ENCODE measurements at places on chromosomes 12 and 14. TPM values are rescaled to one million over a fixed set of nuclear protein-coding genes. Genes with fewer than 3 reads are reported as not detected.
A peak's percentile ranks its signal among the peaks of the same experiment; 100 is the strongest.

GRCh38 chr14:31987721-31988120 is 89.4 kb upstream of the ARHGAP5 start:
- no peaks in the 10 kb centered on the region for H3K36me3 ChIP-seq
- no peak overlapping the region for H3K4me3 ChIP-seq
- H3K27me3 ChIP-seq: no peaks in the 10 kb centered on the region
- DNase-seq: no peak
- no peak overlapping the region for H3K27ac ChIP-seq

MLXIP gene
- total RNA-seq: 129 TPM

- no peak for DNase-seq
- H3K4me1 ChIP-seq: no peaks in the 10 kb centered on the region
- no peak overlapping the region for H3K4me3 ChIP-seq
- H3K27me3 ChIP-seq: no peaks in the 10 kb centered on the region
- H3K36me3 ChIP-seq: no peaks in the 10 kb centered on the region
These were observed 250.5 kb downstream of the MED13L start for GRCh38 chr12:116026768-116027550.

GRCh38 chr14:74661726-74662450 is 49.9 kb upstream of the LTBP2 start:
- H3K4me1 ChIP-seq: no peaks in the 10 kb centered on the region
- DNase-seq: no peak
- no peak overlapping the region for H3K27ac ChIP-seq

- DNase-seq: peak; percentile 59
- no peaks in the 10 kb centered on the region for H3K4me1 ChIP-seq
- no peak overlapping the region for H3K4me3 ChIP-seq
- H3K27ac ChIP-seq: no peak overlapping the region
- no peaks in the 10 kb centered on the region for H3K27me3 ChIP-seq
These were observed 86.3 kb downstream of the VWF start for GRCh38 chr12:6038160-6038559.

DNA sequence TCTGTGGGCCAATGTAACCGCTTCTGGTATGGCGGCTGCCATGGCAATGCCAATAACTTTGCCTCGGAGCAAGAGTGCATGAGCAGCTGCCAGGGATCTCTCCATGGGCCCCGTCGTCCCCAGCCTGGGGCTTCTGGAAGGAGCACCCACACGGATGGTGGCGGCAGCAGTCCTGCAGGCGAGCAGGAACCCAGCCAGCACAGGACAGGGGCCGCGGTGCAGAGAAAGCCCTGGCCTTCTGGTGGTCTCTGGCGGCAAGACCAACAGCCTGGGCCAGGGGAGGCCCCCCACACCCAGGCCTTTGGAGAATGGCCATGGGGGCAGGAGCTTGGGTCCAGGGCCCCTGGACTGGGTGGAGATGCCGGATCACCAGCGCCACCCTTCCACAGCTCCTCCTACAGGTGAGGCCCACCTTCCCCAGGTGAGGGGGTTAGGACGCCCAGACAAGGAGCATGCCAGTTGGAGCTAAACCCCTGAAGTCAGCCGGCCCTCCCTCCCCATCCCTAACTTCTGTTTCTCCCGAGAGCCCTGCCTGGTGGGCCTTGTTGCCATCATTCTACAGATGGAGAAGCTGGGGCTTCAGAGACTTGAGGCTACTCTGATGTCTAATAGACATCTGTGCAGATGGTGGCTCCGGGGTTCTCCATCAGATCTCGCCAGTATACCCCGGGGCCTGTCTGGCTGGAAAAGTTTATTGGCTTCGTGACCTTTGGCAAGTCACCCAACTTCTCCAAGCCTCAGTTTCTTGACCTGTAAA is 25.3 kb downstream of the PAPLN start:
- no peak overlapping the region for H3K27ac ChIP-seq
- H3K4me1 ChIP-seq: no peaks in the 10 kb centered on the region
- no peaks in the 10 kb centered on the region for H3K27me3 ChIP-seq
- DNase-seq: no peak

DNA sequence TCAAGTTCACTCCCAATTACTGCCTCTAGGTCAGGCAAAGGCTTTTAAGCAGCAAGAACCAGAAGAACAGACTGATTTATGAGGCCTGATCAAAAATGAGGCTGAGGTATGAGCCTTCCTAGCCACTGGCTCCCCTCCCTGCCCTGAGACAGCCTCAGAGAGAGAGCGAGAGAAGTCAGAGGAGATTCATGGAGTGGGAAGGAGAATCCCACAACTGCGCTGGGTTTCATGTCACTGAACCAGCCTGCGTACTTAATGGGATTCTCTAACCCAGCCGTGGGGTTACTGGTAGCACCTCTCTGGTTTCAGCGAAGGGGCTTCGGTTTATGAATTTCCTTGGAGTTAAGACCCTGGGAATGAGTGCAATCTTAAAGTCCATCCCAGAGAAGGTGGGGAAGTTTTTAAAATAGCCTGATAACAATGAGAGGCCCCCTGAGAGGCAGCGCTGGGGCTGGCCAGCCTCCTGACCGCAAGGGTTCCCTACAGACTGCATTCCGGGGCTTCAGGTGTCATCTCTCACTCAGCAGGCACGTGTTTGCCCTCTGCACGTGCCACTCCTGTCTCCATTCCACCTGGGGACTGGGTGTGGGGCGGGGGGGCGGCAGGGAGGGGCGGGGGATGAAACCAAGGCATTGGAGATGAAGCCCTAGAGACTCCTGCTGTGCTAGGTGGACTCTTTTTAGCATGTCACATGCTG is 6.1 kb upstream of the GPRC5A start:
- no peak overlapping the region for H3K4me3 ChIP-seq
- H3K4me1 ChIP-seq: peaks cover 25% of the 10 kb centered on the region
- no peaks in the 10 kb centered on the region for H3K36me3 ChIP-seq
- no peak for DNase-seq
- H3K27me3 ChIP-seq: no peaks in the 10 kb centered on the region

PUS7L gene
- total RNA-seq: 11.3 TPM

- no peak overlapping the region for H3K4me3 ChIP-seq
- H3K36me3 ChIP-seq: no peaks in the 10 kb centered on the region
- H3K27ac ChIP-seq: no peak overlapping the region
These were observed 56.4 kb downstream of the PTGER2 start for GRCh38 chr14:52370406-52370935.

- H3K4me1 ChIP-seq: peaks cover 7% of the 10 kb centered on the region
- H3K36me3 ChIP-seq: no peaks in the 10 kb centered on the region
- H3K27me3 ChIP-seq: no peaks in the 10 kb centered on the region
These were observed 27.3 kb downstream of the ZC3H14 start for GRCh38 chr14:88590173-88590572.

GRCh38 chr14:68527329-68527851 is 265.5 kb downstream of the ZFP36L1 start:
- no peak for DNase-seq
- no peaks in the 10 kb centered on the region for H3K36me3 ChIP-seq
- H3K27me3 ChIP-seq: no peaks in the 10 kb centered on the region
- peaks cover 13% of the 10 kb centered on the region for H3K4me1 ChIP-seq
- H3K4me3 ChIP-seq: no peak overlapping the region

DNA sequence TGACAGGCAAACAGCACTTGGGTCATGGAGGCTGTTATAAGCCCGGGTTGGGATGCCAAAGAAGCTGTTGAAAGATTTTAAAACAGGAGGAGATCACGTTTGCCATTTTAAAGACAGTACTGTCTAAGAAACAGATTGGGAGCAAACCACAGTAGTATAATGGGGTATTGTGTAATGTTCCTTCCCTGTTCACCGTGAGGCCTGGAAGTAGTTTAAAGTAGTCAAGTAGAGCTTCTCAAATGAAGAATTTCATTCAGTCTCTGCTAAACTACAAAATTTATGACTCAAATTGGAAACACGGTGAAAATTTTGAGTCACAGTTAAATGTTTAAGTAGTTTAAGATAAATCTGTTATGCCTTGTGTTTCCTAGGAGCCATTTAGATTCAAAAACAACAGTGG is 35.8 kb downstream of the ATP2A2 start:
- DNase-seq: no peak
- H3K27me3 ChIP-seq: no peaks in the 10 kb centered on the region
- no peak overlapping the region for H3K4me3 ChIP-seq

DNA sequence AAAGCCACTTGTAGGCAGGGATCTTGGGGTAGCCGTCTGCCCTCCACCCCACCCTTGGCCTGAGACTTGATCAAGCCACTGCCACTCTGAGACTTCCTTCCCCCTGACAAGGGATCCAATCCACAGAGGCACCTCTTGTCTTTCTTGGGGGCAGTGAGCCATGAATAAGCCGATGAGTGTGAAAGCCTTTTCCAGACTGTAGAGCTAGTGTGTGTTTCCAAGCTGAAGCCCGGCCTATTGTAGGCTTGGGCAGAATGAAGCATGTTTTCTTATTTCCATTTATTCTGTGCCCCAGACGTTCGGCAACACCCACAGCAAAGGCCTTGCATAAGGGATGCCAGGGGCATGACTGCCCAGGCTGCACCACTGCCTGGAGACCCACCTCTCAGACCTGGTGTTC is 991.6 kb downstream of the BCL11B start:
- H3K27ac ChIP-seq: no peak overlapping the region
- H3K36me3 ChIP-seq: no peaks in the 10 kb centered on the region
- H3K4me3 ChIP-seq: no peak overlapping the region
- no peak for DNase-seq

DNA sequence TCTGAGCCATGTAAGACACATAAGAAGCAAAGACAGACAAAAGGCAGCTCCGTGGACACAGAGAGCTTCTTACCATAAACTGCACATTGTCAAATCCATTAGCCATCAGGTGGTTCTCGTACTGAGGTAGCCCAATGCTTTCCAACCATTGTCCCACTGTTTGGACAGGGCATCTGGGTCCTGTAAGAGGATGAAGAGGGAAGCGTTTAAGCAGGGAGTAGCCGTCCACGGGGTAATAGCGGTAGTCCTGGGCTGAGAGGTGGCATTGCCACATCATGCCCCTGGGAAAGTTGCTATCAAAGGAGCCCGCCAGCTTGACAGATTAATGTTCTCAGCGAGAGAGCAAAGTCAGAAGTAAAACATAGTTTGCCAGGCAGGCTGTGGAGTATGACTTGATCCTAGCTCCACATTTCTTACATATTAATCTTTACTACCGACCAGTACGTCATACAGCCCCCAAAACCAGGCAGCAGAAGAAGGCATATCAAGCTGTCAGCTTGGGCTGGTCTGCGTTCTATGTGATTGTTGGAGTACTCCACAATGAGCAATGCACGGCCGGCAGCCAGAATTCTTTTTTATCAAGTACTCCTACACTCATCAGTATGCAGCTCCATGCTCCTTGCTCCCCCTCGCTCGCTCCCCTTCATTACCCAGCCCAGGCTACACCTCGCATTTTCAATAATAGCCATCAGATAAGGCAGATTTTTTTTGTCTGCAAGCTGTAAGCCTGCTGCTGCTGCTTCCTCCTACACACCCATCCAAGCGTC is 493.2 kb upstream of the GARIN6 start:
- no peak for DNase-seq
- no peak overlapping the region for H3K27ac ChIP-seq
- H3K36me3 ChIP-seq: no peaks in the 10 kb centered on the region
- no peaks in the 10 kb centered on the region for H3K4me1 ChIP-seq

Data from transverse colon (tissue), 4 donors.